HFFc6 (cell line): ENCODE measurements at places on chromosomes 16 and 17. TPM values are rescaled to one million over a fixed set of nuclear protein-coding genes. Genes with fewer than 3 reads are reported as not detected.

Gene KRTAP9-4
- not detected in 3 replicates for total RNA-seq

Gene PMFBP1
- total RNA-seq, result 0.15 TPM in 1 of 3 replicates, not detected in the others

Gene RRAD
- total RNA-seq, result 0.74 to 1.9 TPM (median 0.76 TPM) in 3 replicates

Gene CSH1
- total RNA-seq, result not detected in 3 replicates

Gene MYH13
- total RNA-seq, result not detected in 3 replicates

Gene CA4
- total RNA-seq, result not detected in 2 replicates

Gene TMEM238L
- total RNA-seq, result not detected in 3 replicates

Gene SSTR5
- total RNA-seq, result not detected in 3 replicates

Gene ALOX12
- total RNA-seq, result not detected in 3 replicates

Gene C1QTNF8
- total RNA-seq, result not detected in 3 replicates

- H3K27ac ChIP-seq, result peak overlapping the region; percentile 93
- H3K4me1 ChIP-seq, result peaks cover 57% of the 10 kb centered on the region
- H3K36me3 ChIP-seq, result peaks cover 6% of the 10 kb centered on the region
- H3K4me3 ChIP-seq, result peak overlapping the region; percentile 92
- no peaks in the 10 kb centered on the region; the same call in 1 of the 2 replicates for H3K27me3 ChIP-seq
- no peak for DNase-seq
Observed at GRCh38 chr16:53053967-53054669, 673 bp upstream of the CHD9 start.

- H3K27ac ChIP-seq, result no peak overlapping the region
- H3K4me1 ChIP-seq, result no peaks in the 10 kb centered on the region; the same call in 1 of the 2 replicates
- H3K27me3 ChIP-seq, result peaks cover 5% of the 10 kb centered on the region
- no peak overlapping the region for H3K4me3 ChIP-seq
Observed at GRCh38 chr17:68807998-68808772, 147.0 kb downstream of the ABCA8 start.

GRCh38 chr17:29066047-29066446, 23.1 kb downstream of the PIPOX start:
- H3K27me3 ChIP-seq, result peaks cover 59% of the 10 kb centered on the region
- no peaks in the 10 kb centered on the region for H3K4me1 ChIP-seq

- H3K4me1 ChIP-seq, result peaks cover 49% of the 10 kb centered on the region
- DNase-seq, result peak; percentile 56
- H3K4me3 ChIP-seq, result peak overlapping the region; percentile 93
- H3K27ac ChIP-seq, result peak overlapping the region; percentile 96
- H3K27me3 ChIP-seq, result peaks cover 2% of the 10 kb centered on the region
Observed at GRCh38 chr16:86578611-86579267, 390 bp downstream of the FOXL1 start.

DNA sequence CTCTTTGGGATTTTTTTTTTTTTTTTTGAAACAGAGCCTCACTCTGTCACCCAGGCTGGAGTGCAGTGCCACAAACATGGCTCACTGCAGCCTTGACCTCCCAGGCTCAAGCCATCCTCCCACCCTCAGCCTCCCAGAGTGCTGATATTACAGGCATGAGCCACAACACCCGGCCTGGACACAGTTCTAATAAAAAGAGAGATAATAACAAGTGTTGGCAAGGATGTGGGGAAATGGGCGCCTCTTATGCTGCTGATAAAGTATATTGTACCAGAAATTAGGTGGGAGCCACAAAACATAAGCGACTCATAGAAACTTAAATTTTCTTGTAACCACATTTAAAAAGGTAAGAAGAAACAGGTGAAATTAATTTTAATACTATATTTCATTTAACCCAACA, 50.4 kb upstream of the FA2H start:
- peaks cover 9% of the 10 kb centered on the region; the same call in 1 of the 2 replicates for H3K36me3 ChIP-seq
- H3K27ac ChIP-seq, result no peak overlapping the region
- no peak for DNase-seq

DNA sequence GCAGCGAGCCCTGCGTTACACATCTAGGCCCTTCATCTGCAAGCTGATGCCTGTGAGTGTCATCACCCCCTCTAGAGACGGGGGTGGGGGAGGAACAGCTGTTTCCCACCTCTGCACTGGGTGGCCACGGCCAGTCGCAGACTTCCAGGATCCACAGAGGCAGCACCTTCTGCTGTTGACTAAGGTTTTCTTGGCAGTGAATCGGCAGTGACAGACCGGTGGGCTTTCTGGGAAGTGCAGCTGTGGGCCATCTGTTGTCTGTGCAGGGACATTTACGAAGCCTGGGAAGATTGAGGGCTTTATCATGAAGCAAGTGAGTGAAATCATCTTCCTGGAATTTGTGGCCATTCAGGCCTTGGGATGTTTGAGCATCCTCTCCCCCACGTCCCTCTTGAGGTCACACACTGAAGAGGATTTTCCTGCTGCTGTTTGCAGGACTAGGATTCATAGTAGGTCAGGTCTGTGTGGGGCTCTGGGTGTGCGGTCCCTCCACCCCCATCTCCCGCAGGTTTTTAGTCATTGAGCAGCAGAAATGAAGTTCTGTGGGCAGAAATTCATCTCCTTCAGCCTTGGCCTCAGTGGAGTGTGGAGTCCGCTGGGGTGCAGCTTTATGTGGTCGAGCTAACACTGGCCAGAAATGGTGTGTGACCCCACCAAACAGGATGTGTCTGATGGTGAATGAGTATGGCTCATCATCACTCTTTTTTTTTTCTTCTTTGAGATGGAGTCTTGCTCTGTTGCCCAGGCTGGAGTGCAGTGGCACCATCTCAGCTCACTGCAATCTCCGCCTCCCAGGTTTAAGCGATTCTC, 12.0 kb downstream of the PGS1 start:
- H3K36me3 ChIP-seq, result peaks cover 16% of the 10 kb centered on the region
- H3K4me1 ChIP-seq, result peaks cover 68% of the 10 kb centered on the region
- H3K27me3 ChIP-seq, result peaks cover 2% of the 10 kb centered on the region; the same call in 1 of the 2 replicates

GRCh38 chr16:79269211-79269863, 331.2 kb downstream of the MAF start:
- no peak overlapping the region for H3K4me3 ChIP-seq
- no peaks in the 10 kb centered on the region for H3K4me1 ChIP-seq
- no peak for DNase-seq
- H3K27me3 ChIP-seq, result peaks cover 2% of the 10 kb centered on the region; the same call in 1 of the 2 replicates
- H3K27ac ChIP-seq, result no peak overlapping the region
- peaks cover 10% of the 10 kb centered on the region; the same call in 1 of the 2 replicates for H3K36me3 ChIP-seq

- H3K36me3 ChIP-seq, result no peaks in the 10 kb centered on the region
- no peak overlapping the region for H3K27ac ChIP-seq
- peaks cover 44% of the 10 kb centered on the region for H3K4me1 ChIP-seq
- no peak for DNase-seq
- no peaks in the 10 kb centered on the region for H3K27me3 ChIP-seq
- H3K4me3 ChIP-seq, result no peak overlapping the region
Observed at GRCh38 chr17:48488548-48489106, 42.2 kb downstream of the HOXB1 start.

- H3K4me1 ChIP-seq, result no peaks in the 10 kb centered on the region
- H3K4me3 ChIP-seq, result no peak overlapping the region
- no peaks in the 10 kb centered on the region; the same call in none of the 2 replicates for H3K27me3 ChIP-seq
- DNase-seq, result no peak
Observed at GRCh38 chr17:73710095-73710592, 65.9 kb upstream of the SDK2 start.

- no peaks in the 10 kb centered on the region for H3K36me3 ChIP-seq
- no peak for DNase-seq
- no peak within 1 kb of the TSS for H3K4me3 ChIP-seq
- H3K27ac ChIP-seq, result no peak within 1 kb of the TSS
Observed at GRCh38 chr16:1430759-1431496, at the start of gene PERCC1. Gene PERCC1 (plus strand): TSS chr16:1431078. CDS start chr16:1432594, 1,516 bp downstream.

GRCh38 chr16:373848-374615, 3.7 kb upstream of the MRPL28 start:
- no peak overlapping the region for H3K27ac ChIP-seq
- no peak overlapping the region for H3K4me3 ChIP-seq
- peaks cover 3% of the 10 kb centered on the region; the same call in 1 of the 2 replicates for H3K27me3 ChIP-seq

DNA sequence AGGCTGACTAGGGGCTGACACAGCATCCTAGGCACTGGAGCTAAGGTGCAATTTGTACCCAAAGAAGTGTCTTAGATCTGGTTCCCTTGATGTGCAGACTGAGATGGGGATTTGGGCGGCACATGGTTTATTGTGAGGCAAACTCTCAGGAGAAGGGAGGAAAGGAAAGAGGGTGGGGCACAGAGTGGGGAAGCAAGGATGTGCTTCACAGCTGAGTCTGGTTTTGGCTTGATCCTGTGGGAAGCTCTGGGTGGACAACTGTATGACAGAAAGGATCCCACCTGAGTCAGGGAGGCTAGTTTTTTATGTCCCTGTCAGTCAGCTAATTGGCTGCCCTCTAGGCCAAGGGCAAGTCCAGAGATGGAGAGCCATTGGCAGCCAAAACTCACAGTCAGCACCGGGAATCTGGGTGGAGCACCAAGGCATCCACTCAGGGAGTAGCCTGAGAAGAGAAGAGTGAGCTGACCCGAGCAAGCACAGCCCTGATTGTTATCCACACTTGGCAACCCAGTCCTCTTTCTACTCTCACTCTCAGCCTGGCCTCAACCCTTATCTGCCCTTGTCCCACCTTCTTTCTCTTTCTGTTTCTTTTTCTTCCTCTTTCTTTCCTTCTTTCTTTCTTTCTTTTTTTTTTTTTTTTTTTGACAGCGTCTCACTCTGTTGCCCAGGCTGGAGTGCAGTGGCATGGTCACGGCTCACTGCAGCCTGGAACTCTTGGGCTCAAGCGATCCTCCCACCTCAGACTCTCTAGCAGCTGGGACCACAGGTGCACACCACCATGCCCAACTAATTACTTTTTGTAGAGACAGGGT, 12.0 kb downstream of the ARL4D start:
- H3K4me3 ChIP-seq, result peak overlapping the region; percentile 17; the same call in 1 of the 2 replicates
- peaks cover 3% of the 10 kb centered on the region for H3K27me3 ChIP-seq
- no peak for DNase-seq
- H3K4me1 ChIP-seq, result peaks cover 52% of the 10 kb centered on the region
- H3K36me3 ChIP-seq, result no peaks in the 10 kb centered on the region

DNA sequence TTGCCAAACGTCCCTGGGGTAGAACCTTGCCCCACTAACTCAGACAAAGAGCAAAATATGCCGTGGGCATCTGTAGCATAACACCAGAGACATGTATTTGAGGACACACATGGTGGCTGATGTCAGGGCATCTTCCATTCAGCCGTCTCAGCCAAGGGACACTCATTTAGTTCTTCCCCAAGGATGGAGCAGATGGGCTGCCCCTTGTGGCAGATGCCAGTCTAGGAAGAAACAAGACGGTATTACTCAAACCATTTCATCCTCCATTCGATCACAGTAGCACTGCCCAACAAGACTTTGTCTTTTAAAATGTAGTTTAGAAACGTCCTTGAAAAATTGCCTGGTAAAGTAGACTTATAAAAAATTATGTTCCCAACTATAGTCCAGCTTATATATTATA, 937.6 kb upstream of the EEF2KMT start:
- H3K36me3 ChIP-seq, result no peaks in the 10 kb centered on the region
- no peaks in the 10 kb centered on the region for H3K4me1 ChIP-seq
- DNase-seq, result no peak
- no peak overlapping the region for H3K4me3 ChIP-seq
- H3K27ac ChIP-seq, result no peak overlapping the region
- H3K27me3 ChIP-seq, result peaks cover 2% of the 10 kb centered on the region

DNA sequence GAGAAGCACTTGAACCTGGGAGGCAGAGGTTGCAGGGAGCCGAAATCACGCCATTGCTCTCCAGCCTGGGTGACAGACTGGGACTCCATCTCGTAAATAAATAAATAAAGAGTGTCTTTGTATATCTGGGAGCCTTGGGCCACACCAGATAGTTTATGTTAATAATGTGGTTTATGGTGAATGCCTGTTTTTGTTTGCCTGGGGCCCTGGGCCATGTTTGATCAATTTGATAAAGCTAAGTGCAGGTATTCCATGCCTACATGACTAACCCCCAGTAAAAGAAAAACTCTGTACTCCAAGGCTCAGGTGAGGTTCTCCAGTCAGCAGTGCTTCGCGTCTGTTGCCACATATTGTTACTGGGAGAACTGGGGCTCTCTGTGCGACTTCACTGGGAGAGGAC, 15.1 kb downstream of the SCIMP start:
- no peak overlapping the region for H3K27ac ChIP-seq
- no peak overlapping the region for H3K4me3 ChIP-seq
- H3K27me3 ChIP-seq, result no peaks in the 10 kb centered on the region
- H3K36me3 ChIP-seq, result peaks cover 9% of the 10 kb centered on the region

DNA sequence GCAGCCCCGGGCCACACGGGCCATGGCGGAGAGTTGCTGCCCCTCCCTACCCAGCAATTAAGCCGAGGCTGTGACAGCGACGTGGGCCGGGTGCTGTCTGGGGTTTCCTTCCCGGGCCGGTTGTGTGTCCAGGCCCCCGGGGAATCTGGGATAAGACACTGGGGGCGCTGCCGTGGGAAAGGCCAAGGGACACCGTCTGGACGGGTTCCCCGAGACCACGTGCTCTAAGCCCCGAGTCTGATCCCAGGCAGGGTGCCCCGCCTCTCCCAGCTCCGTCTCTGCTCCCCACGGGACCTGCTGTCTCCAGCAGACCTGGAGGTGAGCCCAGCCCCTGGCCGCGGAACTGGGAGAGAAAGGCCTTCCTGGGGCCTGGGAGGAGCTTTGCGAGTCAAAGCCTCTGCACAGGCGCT, 92.2 kb downstream of the IRX3 start:
- peak overlapping the region; percentile 63; the same call in 1 of the 2 replicates for H3K4me3 ChIP-seq
- H3K4me1 ChIP-seq, result peaks cover 10% of the 10 kb centered on the region; the same call in 1 of the 2 replicates
- no peaks in the 10 kb centered on the region for H3K36me3 ChIP-seq
- H3K27ac ChIP-seq, result peak overlapping the region; percentile 50
- H3K27me3 ChIP-seq, result peaks cover 8% of the 10 kb centered on the region

GRCh38 chr17:9809409-9809808, 12.5 kb downstream of the GSG1L2 start:
- no peak overlapping the region for H3K4me3 ChIP-seq
- DNase-seq, result no peak
- peaks cover 12% of the 10 kb centered on the region; the same call in 1 of the 2 replicates for H3K27me3 ChIP-seq
- no peak overlapping the region for H3K27ac ChIP-seq

- H3K27ac ChIP-seq, result no peak overlapping the region
- no peak overlapping the region for H3K4me3 ChIP-seq
- no peaks in the 10 kb centered on the region for H3K36me3 ChIP-seq
- no peaks in the 10 kb centered on the region for H3K4me1 ChIP-seq
- no peak for DNase-seq
Observed at GRCh38 chr16:49505556-49505955, 132.0 kb downstream of the C16orf78 start.

DNA sequence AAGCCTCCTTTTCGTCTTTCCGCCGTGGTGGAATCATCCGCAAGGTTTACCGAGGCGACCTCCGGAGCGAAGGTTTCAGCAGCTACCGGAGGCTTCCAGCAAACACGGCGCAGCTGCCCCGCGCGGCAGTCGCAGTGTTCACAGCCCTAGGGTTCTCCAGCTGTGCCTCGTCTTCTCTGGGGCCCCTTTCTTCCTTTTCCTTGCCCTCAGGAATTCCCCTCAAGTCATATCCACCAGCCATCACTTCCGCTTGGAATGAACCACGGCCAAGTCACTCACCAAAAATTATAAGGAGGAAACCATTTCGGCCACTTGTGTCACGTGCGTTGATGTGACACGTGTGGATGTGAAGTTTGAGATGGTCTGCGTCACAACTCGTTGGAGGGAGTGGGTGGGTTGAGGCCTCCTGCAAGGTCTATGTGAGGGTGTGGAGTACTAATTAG, 636 bp upstream of the ERN1 start:
- H3K36me3 ChIP-seq, result no peaks in the 10 kb centered on the region
- DNase-seq, result peak; percentile 87
- peaks cover 7% of the 10 kb centered on the region; the same call in 1 of the 2 replicates for H3K27me3 ChIP-seq
- peak overlapping the region; percentile 99 for H3K27ac ChIP-seq
- H3K4me3 ChIP-seq, result peak overlapping the region; percentile 82

- peak overlapping the region; percentile 31; the same call in 1 of the 2 replicates for H3K4me3 ChIP-seq
- H3K27me3 ChIP-seq, result peaks cover 4% of the 10 kb centered on the region
- DNase-seq, result no peak
- peaks cover 14% of the 10 kb centered on the region for H3K4me1 ChIP-seq
Observed at GRCh38 chr16:12362482-12363458, 386.2 kb downstream of the SNX29 start.
